ENCODE measurements at places on chromosomes 5 and 9.

DNA sequence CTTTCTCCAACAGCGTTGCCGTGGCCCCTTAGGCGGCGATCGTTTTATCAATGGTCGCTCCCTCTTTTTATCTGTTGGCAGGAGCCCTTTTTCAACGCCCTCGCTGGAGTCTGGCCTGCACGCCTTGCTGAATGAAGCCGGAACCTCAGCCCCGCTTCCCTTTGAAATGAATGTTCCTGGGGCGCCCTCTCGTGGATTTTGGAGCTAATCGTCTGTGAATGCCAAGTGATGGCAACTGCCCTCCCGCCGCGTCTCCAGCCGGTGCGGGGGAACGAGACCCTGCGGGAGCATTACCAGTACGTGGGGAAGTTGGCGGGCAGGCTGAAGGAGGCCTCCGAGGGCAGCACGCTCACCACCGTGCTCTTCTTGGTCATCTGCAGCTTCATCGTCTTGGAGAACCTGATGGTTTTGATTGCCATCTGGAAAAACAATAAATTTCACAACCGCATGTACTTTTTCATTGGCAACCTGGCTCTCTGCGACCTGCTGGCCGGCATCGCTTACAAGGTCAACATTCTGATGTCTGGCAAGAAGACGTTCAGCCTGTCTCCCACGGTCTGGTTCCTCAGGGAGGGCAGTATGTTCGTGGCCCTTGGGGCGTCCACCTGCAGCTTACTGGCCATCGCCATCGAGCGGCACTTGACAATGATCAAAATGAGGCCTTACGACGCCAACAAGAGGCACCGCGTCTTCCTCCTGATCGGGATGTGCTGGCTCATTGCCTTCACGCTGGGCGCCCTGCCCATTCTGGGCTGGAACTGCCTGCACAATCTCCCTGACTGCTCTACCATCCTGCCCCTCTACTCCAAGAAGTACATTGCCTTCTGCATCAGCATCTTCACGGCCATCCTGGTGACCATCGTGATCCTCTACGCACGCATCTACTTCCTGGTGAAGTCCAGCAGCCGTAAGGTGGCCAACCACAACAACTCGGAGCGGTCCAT lies 10.0 kb downstream of the S1PR3 start:
- DNase-seq = peak; percentile 22

DNA sequence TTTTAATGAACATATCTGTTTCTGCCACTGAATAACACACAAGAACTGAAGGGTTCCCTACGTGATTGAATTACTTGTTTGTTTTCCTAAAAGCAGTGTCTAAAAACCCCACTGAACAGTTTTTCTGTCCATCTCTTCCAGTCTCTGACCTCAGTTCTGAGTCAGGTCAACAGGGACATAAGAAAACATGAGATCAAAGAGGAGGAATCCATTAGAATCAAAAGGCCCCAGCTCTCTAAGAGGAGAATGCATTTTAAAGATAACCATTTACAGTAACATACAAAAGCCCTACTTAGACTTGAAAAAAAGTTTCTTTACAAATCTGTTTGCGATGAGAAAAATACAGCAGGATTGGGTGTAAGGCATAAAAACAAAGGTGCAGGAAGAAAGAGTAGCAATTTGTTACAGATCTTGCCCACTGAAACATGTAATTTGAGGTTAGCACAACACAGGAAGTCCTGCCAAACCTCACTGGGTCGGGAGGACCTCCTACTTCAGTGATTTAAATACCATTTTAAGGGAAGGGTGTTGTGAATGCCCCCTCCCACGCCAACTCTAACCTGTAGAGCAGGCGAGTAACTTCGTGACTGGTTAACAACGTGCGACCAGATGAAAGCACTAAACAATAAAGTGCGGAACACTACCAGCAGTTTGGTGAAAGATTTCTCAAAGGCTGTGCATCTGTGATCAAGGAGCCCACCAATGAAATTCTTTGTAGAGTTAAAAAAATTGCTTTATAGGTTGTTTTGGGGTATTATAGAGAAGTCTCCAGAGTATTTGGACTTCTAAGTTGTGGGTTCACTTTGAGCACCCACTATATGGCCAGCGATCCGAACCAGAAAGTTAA lies 1.3 kb downstream of the QSOX2 start:
- DNase-seq = no peak

DNA sequence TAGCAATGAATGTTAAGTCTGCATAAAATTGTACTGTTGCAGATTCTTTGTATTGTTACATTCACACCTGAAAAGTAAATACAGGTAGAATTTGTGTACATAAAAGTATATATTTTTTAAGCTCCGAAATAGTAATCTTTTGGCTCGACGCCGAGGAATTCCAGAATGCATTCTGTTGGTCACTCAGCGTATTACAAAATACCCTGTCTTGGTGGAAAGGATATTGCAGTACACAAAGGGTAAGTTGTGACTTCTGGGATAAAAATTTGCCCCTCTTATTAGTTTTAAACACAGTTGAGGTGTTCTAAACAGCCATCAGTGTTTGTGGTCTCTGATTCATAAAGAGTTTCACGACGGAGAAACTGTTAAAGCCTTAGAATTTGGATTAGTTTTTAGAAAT lies 257.6 kb downstream of the ARHGEF28 start:
- no peak for DNase-seq

DNA sequence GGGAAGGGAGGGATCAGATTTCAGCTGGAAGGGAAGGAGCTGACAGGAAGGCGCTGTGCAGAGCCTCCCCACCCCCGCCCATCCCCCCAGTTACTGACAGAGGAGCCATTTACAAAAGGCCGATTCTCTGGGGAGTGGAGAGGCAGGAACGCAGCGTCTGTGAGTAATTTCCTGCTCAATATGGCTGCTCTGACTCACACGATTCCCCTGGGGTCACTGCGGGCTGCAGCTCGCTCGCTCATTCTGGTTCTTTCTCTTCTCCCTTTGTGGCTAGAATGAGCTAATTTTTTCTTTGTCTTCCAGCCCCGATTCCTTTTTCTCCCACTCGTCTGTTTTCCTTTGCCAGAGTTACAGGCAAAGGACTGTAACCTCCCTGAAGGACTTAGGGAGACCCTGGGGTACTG lies 28.8 kb downstream of the PTPA start:
- peak; percentile 100 for DNase-seq

DNA sequence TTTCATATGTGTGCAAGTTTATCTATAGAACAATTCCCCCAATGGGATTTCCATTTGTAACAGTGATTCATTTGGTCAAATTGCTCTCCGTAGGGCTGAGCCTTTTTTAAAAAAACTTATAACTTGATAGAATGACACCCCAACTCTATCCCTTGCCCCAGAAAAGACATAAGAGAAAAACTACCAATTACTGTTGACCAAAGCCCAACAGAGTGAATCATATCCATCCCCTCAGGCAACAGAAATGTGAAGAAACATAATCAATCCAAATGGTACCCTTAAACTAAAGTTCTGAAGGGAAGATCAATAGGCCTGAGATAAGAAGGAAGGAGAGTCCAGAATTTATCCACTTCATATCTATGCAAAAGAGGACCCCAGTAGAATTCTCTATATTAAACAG lies 17.8 kb downstream of the TICAM2 start:
- no peak for DNase-seq

- DNase-seq = no peak
Observed at GRCh38 chr5:132953710-132954109, 9.7 kb downstream of the AFF4 start.

GRCh38 chr5:42583322-42583721 lies 160.1 kb downstream of the GHR start:
- peak; percentile 22 for DNase-seq

- DNase-seq = no peak
Observed at GRCh38 chr5:93705896-93706295, 35.5 kb downstream of the POU5F2 start.

GRCh38 chr9:5352637-5353248 lies 13.1 kb upstream of the RLN1 start:
- no peak for DNase-seq

GRCh38 chr5:14171621-14172020 lies 28.5 kb downstream of the TRIO start:
- no peak for DNase-seq

DNA sequence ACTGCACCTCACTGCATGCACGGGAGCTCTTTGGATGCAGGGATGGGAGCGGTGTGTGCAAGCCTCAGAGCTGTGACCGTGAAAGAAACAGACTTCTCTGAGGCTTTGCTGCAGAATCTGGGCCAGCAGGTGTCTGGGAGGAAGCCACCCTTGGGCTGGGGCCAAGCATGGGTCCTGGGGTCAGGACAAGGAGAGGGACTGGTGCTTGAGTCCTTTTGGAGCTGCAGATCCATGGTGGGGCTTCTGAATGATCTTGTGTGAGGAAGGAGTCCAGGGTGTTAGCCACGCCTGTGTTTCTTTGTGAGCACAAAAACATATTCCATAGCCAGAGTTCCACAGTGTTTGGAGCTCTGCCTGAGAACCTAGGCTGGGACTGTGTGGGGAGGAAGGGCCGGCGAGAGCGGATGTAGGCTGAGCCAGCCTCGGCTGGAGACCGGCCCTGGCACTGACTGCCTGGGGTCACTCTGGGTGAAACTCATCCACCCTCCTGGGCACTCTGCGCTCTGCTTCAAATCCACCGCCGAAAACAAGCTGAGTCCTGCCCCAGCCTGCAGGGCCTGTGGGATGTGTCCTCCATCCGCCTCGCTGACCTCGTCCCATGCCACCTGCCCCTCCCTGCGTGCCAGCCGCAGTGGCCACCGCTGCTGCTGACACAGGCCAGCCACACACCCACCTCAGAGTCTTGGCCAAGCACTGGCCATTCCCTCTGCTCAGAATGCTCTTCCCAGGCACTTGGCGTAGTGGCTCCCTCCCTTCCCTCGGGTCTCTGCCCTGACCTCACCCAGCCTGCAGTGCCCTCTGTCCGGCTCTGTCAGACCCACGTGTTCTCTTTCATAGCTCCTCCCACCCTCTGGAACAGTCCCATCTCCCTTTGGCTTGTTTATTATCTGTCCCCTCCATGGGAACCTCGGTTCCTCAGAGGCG lies 26.7 kb downstream of the ERGIC1 start:
- DNase-seq = no peak

DNA sequence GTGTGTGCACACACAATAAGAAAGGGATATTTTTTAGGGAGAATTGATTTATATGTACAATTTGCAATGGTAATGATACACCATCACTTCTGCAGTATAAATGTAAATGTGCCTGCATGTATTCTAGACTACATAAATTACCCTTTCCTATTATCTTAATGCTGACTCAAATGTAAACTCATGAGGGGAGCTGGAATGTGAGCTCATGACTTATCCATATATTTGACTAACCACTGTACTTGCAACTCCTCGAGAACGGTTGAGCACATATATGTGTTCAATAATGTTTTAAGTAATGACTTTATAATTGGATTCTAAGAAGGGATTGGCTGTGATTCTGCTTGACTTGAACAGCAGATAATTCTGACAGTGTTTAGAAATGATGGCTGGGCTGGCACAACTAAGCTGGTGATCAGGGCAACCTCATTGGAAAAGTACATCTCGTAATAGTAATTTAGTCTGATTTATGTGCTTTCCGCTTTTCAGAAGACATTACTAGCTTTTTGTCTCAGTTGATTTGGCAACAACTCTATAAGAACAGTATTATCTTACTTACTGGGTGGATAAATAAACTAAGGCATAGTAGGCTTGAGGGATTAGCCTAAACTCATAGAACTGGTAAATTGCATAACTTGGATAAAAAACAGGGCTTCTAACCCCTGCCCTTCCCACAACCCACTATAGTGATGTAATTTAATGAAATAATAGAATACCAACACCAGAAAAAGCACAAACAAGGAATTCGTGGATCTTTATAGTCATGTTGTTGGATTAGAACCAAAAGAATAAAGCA lies 130.2 kb upstream of the SPEF2 start:
- no peak for DNase-seq

GRCh38 chr5:116765441-116765840 lies 190.8 kb upstream of the SEMA6A start:
- no peak for DNase-seq

- DNase-seq = no peak
Observed at GRCh38 chr5:33282157-33282556, 158.6 kb upstream of the TARS1 start.

DNA sequence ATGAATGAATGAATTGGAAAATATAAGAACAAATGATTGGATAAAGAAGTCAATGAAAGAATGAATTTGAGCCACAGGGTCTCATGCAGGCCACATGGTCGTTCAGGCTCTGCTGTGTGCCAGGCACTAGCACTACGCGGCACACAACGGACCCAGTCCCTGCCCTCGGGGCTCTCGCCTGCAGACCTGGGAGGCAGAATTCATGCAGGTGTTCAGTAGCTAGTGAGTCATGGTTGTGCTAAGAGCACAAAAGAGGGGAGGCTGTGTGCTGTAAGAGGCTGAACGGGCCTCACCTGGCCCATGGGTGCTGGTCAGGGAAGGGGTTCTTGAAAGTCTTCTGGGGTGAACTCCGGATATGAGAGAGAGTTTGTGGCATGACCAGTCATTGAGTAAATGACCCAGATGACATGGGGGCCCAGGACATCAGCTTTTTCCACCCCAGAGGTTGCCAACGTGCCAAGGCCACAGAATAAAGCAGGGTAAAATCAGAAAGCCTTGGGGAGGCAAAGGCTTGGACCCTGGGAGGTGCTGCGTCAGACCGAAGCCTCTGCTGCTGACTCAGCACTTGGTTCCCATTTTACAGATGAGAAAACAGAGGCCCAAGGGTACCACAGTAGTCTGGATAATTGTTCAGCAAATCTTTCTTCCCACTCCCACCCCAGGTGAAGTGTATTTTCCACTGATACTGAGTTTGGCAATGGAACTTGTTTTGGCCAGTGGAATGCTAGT lies 264.3 kb upstream of the MVB12B start:
- DNase-seq = no peak

DNA sequence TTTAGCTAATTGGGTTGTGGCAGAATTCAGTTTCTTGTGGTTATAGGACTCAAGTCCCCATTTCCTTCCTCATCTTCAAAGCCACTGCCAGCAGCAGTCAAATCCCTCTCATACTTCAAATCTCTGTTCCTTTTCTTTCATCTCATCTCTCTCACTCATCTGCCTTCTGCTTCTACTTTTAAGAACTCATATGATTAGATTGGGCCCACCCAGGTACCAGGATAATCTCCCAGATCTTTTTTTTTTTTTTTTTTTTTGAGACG lies 8.0 kb upstream of the REEP5 start:
- DNase-seq = no peak

DNA sequence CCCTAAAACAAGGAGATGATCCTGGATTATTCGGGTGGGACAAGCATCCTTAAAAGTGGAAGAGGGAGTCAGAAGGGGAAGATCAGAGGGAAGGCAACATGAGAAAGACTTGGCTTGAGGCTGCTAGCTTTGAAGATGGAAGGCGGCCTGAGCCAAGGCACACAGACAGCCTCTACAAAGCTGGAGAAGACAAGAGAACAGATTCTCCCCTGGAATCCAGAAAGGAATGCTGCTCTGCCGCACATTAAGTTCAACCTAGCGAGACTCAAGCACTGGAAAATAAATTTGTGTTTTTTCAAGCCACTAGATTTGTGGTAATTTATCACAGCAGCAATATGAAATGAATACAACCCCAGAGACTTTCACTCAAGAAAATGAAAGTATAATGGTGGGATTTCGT lies 17.9 kb downstream of the SLC36A3 start:
- no peak for DNase-seq

Data from HS-27A (cell line).